CD4-positive, alpha-beta T cell treated with Interleukin-12 subunit alpha and Interleukin-12 subunit beta, for 1 hour (primary cell): ENCODE measurements at places on chromosomes 11 and 22.

DNA sequence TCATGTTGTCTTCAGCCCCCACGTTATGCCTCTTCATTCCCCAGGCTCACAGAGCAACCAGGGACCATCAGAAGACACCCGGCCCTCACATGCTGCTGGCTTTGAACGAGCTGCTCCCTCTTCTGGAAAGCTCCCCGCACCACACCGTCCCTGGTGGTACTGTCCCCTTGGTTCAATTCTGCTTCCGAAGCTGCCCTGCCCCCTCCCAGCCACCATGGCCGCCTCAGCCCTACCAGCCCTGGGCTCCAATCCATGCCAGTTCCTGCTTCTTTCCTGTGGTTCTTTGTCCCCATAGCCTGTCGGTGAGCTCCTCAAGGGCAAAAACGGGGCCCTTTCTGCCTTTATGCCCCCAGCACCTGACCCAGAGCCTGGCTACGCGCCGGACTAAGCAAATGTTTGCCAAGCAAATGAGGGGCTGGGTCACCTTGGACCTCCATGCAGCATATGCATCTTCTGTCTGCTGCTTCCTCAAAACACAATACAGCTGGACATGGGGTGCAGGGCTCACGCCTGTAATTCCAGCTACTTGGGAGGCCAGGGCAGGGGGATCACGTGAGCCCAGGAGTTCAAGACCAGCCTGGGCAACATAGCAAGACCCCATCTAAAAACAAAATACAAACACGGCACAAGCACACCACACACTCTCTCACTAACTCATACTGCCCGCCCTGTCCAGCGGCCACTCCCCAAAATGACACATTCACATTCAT is 21.3 kb downstream of the TNKS1BP1 start:
- no peak for DNase-seq

GRCh38 chr11:107856981-107857517 is 1.5 kb downstream of the SLC35F2 start:
- DNase-seq = no peak

DNA sequence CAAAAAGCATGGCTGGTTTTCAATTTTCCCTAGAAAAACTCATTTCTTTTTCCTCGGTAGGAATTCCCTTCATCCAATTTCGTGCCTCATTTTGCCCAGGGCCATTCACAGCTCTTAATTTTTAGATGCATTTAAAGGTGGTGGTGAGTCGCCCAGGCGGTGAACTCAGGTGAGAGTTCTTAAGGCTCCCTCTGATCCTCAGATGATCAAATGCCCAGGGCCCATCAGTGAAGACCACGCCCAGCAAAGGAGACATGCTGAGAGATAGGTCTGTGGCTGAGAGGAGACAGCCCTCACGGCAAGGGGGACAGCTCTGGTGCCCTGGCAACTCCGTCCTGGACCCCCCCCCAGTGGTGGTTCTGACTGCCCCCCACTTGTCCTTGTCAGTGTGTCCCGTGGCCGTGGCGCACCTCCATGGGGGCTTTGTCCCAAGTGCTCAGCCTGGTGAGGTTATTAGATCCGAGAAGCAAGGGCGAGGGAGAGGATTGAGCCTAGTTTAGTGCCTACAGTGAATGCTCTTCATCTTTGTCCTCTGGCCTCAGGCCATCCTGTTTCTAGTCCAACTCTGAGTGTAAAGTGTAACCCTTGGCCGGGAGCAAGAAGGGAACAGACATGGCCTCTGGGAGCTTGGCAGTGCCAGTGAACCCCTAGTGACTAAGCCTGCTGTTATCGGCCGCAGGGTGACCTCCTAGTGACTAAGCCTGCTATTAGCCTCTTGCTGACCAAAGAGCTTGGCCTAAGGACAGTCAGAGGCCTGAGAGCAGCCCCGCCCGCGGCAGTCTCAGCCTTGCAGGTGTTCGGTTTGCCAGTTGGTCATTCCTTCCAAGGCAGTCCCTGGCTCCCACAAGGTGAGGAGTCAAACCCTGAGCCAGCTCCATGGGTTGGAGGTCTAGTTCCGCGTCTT is 83.5 kb downstream of the CTTN start:
- no peak for DNase-seq

GRCh38 chr22:26580240-26580962 is 9.5 kb downstream of the TPST2 start:
- no peak for DNase-seq

GRCh38 chr11:36449561-36450096 is 60.4 kb downstream of the TRAF6 start:
- DNase-seq = no peak

DNA sequence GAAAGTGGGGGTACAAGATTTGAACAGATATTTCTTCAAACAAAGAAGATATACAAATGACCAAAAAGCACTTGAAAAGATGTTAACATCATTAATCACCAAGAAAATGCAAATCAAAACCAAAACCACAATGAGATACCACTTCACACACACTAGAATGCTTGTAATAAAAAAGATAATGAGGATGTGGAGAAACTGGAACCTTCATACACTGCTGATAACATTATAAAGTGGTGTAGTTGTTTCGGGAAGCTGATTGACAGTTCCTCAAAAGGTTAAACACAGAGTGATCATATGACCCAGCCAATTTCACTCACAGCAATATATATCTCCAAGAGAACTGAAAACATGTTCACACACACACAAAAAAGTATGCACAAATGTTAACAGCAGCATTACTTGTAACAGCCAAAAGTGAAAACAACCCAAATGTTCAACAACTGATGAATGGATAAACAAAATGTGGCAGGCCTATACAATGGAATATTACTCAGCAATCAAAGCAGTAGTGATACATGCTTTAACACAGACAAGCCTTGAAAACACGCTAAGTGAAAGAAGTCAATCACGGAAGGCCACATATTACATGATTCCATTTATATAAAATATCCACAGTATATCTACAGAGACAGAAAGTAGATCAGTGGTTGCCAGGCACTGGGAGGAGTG is 15.1 kb downstream of the PITPNB start:
- peak; percentile 14 for DNase-seq
